ENCODE measurements at places on chromosomes 1 and 21.

DNA sequence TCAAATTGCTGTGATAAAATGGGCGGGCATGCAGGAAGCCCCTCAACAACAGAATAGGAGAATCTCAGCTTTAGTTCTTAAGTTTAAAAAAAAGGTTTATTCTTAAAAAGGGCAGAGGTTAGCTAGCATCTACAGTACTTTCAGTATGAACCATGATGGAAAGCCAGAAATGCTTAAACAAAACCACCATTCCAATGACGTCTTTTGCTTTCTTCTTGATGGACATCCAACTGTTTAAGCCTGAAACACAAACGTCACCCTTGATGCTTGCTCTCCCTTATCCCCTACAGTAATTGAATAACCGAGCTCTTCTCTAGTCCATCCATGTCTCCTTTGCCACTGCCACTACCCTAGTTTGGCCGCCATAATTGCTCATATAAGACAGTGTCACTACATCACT is 25.7 kb downstream of the TAF5L start:
- DNase-seq = no peak

DNA sequence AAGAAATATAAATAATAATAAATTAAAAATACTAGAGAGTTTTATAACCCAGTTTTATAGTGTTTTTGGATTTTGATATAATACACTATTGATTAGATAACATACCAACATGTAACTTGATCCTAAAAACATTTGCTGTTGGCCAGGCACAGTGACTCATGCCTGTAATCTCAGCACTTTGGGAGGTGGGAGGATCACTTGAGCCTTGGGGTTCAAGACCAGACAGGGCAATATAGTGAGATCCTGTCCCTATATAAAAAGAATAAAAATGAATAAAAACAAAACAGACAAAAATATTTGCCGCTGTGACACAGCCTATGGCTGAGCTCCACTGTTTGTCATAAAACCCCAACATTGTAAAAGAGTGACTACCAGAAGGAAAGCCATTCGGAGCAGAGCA is 26.1 kb downstream of the VPS13D start:
- DNase-seq = no peak

- DNase-seq = no peak
Measured at GRCh38 chr1:40267767-40268187, 9.7 kb downstream of the ZMPSTE24 start.

GRCh38 chr1:6582370-6582769 is 2.6 kb downstream of the ZBTB48 start:
- DNase-seq = no peak

- no peak for DNase-seq
Measured at GRCh38 chr1:16120407-16120806, 35.5 kb downstream of the EPHA2 start.

GRCh38 chr1:185398599-185398998 is 81.6 kb upstream of the IVNS1ABP start:
- no peak for DNase-seq

DNA sequence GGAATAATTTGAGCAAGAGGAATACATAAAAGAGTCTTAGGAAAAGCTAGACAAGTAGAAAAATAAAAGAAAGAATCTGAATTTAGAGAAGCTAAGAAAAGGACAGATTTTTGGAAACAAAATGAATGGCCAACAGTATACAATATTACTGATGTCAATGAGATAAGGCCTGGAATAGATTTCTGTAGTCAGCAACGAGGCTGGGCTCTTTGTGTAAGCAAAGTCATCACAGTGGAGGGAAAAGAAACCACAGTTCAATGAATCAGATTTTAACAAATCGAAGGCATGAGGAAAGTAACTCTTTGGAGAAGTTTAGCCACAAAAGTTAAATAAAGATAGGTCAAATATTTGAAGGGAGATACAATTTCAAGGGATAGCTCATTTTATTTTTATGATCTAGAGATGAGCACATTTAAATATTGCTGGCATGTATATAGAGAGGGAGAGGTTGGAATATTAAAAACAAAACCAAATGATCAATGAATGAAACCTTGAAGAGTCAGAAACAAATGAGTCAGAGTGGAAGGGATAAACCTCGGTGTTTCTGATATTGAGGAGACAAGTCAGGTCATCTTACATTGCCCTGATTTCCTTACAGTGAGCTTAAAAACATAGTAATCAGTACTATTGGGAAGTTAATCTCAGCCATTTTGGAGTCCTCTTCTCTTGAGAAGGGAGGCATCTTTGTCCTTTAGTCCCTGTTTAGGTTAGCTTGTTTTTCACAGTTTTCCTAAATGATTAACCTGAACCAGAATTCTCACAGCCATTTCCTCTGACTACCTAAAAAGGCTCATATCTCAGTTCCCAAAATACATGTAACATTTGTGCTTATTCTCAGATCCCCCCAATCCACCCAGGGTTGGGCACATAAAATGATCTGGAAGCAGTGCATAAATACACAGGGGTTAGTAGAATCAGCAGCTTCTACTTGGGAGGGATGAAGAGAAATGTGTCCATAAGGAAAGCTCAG is 620.0 kb upstream of the B3GALT2 start:
- DNase-seq = no peak

DNA sequence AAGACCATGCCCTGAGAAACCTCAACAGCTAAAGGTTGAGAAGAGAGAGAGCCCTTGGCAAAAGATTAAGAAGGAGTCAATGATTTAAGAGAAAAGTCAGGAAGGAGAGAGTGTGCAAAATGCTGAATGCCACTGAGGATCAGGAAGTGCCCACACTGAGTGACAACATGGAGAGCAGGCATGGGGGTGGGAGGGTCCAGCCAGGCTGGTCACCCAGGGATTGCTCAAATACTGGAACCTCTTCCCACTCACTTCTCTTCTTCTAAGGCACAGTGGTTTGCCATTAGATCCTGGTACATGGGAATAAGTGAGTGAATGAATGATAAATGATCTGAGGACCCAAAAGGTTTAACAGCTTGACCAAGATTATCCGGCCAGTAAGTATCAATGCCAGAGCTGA is 11.1 kb downstream of the PRR9 start:
- no peak for DNase-seq

DNA sequence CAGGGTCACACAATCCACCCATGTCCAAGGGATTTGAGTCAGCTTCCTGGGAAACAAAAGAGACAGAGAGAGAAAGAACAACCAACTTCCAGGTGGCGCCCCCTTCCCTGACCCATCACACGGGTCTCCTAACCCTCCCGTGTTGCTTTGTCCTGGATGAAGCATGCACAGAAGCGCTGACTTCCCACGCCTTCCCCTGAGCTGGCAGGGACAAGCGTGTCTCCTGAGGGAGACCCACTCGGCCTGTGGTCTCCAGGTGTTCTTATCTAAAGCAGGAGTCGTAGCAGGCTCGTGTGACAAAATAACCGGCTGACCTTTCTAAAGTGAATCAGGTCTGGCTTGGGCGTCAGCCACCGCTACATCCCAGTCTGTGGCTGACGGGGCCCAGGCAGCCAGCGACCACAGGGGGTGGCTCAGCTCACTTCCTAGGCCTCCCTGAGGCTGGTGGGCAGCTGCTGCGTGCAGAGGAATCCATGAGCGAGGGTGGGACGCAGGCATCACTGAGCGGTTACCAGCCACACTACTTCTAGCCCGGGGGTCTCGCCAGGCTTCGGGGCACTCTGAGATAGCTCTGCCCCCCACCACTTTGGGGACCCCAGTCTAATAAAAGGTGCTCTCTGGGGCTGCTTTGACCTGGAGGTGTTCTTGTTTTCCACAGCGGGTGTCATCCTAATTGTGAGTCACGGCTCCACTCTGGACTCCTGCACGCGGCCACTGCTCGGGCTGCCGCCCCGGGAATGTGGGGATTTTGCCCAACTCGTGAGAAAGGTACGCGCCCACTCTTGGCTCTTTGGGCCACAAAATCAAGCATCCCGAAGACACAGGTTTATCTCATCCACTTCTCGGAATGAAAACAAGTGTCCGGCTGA is 40.4 kb downstream of the UBASH3A start:
- peak; percentile 50 for DNase-seq

DNA sequence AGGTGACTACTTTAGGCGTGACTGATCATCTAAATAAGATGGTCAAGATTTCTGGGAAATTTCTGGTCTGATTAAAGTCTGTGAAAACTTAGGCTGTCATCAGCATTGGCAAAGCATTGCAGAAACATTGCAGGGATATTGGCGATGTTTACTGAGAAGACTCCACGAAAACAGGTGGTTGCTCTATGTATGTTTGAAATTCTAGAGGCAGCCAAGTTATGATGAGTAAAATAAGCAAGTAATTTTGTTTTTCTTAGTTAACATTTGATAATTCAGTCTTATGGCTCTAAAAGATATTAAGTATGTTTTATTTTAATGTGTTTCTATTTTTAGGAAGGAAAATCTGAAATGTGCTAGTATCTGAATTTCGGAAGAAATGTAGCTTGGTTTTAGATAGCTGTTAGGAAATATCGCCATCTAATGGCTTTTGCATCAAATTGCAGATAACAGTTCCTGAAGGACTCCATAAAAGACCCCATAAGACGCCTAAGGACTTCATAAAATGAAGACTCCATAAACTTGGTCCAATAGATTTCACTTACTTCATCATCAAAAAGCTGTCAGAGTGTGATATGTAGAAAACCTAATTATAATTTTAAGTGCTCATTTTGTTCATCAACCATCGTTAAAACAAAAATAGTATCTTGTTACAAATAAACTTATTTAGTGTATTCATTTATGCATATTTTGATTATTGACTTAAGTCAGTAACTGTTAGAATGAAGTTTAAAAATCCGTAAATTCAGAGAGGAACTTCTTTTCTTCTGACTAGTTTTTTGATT is 344.6 kb downstream of the RYR2 start:
- peak; percentile 6 for DNase-seq

DNA sequence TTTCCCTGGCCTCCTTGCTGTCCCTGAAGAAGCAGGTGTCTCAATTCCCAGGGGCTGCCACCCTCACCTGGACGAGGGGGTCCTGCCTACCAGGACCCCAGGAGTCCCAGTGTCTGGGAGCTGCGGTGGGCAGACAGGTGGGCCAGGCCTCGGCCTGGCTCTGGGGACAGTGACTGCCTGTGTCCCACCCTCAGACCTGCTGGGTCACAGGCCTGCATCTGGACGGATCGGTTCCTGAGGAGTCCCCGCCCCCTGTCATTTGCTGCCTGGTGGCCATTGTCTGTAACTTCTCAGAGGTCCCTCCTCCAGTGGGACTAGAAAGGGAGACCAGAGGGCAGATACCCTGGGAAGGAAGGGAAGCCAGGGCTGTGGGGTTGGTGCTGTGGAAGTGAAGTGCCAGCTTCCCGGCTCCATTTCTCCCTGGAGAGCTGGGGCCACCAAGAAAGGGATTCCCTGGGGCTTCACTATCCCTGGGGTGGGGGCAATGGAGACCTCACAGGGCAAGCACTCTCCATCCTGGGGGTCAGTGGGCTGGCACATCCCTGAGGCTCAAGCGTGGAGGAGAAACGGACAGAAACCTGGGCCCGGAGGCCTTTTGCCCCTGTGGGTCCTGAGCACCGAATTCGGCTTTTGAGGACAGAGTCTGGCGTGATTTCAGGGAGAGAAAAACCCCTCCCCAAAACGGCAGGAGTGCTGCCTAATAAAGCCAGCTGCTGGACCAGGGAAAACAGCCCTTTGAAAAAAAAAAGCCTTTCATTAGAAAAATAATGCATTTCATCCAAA is 157.3 kb downstream of the PEX14 start:
- DNase-seq = no peak

Data from naive thymus-derived CD8-positive, alpha-beta T cell (primary cell).